ENCODE measurements at places on chromosomes 12 and 14. TPM values are rescaled to one million over a fixed set of nuclear protein-coding genes. Genes with fewer than 3 reads are reported as not detected.

The NFE2 gene
- total RNA-seq: 18.6 TPM

The DHH gene
- total RNA-seq: not detected

DNA sequence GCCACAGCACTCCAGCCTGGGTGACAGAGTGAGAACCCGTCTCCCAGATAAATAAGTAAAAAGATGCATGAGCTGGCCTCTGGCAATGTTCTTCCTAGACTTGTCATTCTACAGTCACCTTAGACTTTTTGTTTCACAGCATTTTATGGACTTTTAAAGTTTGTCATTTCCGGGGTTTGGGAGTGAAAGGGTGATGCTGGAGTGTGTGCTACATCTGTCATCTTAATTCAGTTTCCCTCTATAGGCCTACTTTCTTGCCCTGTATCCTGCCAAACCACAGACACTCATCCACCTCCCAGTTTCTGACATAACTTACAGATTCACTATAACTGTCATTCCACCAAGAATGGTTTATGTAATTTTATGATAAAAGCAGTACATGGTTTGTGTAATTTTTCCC is 166.7 kb upstream of the PARP11 start:
- DNase-seq: no peak

The PIP4P1 gene
- 26.0 TPM for total RNA-seq

DNA sequence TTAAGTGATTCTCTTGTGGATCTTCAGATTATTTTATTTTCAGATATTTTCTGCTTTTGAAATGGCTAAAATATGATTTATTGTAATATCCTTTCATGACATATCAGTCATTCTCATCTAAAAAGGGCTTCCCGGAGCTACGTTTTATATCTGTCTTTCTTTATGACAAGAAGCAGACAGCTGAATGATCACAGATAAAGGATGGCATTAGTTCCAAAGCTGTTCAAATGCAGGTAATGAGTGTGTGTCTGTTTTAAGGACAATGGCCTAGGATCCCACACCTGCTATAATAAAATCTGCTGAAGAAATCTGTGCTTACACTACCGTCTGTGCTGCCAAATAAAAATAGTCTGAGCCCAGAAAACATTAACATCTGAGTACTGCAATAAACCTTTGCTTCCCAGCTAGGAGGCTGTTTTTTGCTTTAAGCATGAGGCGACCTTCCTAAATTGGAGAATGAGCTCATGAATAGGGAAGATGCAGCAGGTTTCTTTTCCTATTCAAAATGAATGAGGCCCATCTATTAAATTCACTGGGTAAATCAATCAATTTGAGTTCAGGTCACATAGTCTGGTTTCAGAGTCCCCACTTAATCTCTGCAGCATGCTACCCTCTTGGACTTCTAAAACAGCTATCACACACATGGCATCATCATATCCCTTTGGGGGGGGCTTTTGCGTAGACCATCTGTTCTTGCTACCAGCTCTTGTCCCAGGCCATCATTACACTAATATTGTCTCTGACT is 498.5 kb downstream of the NELL2 start:
- DNase-seq: no peak

- DNase-seq: no peak
These were observed 115.5 kb upstream of the PARP11 start for GRCh38 chr12:3988519-3989217.

DNA sequence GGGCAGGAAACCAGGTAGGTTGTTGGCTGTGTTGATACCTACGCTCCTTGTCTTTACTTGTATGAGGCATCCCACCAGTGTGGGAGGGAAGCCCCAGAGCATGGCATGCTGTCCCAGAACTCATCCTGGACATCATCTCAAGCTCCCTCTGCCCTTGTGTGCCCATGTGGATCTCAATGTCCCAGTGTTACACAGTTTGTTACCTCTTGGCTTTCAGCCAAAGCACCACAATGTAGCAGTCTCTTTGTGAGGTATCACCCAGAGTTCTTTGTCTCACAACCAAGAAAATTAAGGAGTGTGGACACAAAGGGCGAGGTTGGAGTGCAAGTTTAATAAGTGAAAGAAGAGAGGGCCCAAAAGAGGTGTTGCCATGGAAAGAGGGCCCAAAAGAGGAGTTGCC is 43.1 kb upstream of the CDKN3 start:
- DNase-seq: no peak

The ASB2 gene
- 2.8 TPM for total RNA-seq

DNA sequence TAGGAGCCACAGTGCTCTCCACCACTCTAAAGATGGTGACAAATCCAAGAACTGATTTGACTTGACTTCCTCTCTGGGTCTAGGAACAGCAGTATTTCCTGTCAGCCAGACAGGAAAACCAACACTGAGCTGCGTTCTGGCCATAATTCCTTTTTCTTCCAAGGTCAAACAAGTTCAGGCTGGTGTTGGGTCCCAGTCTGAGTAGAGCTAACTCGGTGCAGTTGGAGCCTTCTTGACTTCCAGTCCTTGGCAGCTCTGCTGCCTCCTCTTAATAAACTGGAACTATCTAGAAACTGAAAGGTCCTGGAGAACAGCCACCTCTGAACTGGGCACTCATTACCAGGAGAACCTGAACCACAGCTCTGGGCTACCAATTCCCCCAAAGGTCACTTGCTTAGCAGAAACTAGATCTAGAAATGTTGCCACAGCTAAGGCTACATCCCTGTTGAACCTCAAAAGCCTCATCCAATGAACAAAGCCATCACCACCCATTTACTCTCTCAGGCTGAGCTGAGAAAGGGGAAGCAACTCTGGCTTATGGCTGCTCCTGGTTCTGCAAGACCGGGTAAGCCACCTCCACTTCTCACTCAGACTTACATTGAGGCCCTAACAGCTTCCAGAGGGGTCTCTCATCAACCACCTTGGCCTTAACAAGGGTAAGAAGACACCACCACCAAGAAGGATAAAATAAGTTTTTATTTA is 27.7 kb downstream of the MAX start:
- no peak for DNase-seq

DNA sequence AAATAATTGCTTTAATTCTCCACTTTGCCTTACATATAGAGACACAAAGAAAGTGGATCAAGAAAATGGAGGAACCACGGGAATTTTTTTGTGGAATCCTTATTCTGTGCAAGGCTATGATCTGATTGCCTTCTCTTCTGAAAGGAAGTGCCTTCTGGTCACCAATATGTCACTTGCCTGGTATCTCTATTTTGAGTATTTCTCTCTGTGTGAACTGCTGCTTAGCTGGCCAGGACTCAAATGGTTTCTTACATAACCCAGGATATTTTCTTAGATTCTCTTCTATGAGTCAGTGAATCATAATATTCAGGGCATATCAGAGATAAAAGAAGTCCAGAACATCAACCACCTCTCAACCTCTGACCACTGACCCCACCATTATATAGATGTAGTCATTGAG is 156.1 kb downstream of the DIO2 start:
- no peak for DNase-seq

Measured in lower leg skin (tissue), 4 donors.